ENCODE measurements at places on chromosomes 16 and 17.

DNA sequence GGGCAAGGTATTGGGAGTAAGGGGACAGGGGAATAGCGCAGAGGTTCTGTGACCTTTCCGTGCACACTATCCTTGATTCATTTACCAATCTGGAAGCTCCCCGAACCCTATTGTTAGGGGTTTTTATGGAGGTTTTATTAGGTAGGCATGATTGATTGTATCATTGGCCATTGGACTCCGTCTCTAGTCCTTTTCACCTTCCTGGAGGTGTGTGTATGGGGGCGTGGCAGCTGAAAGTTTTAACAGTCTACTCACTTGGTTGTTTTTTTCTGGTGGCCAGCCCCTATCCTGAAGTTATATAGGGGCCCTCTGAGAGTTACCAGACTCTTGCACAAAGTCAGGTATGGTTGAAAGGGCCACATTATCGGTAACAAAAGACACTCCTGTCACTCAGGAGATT, 23.0 kb downstream of the MAP2K4 start:
- DNase-seq = no peak

DNA sequence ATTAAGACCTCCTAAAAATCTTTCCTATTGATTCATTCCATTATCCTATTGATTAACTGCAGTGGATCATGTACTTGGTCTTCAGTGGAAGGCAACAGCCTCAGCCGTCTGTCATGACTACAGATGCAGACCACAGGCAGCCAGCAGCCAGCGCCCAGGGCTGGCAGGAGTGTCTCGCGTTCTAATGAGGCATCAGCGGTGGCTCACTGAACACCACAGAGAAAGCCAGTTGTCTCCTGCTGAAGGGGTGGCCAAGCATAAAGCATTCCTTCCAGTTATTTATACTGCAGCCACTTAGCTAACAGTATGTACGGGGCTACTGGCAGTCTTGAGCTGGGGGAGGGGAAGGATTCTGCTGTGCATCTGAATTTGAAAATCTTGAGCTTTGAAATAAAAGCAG, 214.3 kb downstream of the IRX3 start:
- DNase-seq = no peak

DNA sequence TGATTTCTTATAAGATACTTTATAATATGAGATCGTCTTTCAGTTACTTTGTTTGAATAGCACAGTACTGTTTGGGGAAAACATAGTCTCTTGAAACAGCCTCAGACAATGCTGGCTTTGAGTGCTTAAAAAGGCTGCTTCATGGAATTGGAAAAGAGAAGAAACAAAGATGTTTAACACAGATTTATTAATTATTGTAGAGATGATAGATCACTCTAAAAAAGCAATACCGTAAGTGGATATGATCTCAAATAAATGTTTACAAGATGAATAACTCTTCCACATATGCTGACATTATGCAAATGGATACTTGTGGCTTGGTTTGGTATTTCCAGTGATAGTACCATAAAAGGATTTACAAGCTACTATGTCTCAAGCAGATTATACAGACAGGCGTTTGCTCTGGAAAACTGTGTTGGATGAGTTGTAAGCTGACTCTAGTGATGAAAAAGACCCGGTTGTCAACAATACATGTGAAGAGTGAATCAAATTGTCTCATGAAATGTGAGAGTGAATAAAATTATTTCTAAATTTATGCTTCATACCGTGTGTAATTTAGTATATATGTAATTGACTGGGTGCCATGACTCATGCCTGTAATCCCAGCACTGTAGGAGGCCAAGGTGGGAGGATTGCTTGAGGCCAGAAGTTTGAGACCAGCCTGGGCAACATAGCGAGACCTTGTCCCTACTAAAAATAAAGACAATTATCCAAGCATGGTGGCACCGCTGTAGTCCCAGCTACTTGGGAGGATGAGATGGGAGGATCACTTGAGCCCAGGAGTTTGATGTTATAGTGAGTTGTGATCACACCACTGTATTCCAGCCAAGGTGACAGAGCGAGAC, 105.4 kb downstream of the FTO start:
- no peak for DNase-seq

DNA sequence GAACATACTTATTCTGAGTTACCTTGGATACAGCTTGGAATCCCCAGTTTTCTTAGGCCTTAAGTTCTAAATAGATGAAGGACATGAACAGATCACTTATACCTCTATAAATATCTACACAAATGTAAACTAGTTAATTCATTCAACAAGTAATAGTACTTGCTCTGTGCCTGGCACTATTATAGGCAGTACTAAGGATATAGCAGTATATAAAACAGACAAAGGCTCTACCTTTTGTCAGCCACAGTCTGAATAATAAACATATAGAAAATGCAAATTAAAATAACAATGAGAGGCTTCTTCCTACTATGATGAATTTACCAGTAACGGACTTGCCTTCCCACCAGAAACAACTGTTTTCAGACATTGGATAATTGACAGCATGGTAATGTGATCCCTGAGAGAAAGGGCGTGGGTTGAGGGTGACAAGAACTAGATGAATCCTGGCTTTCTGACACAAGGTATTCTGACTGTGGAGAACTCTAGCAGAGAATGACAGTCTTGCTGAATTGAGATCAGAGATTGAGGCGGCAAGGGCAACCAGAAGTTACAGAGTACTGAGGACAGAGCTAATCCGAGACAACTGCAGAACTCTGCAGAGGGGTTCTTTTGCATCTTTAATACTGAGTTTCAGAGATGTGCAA, 170.5 kb downstream of the TANC2 start:
- DNase-seq = no peak

DNA sequence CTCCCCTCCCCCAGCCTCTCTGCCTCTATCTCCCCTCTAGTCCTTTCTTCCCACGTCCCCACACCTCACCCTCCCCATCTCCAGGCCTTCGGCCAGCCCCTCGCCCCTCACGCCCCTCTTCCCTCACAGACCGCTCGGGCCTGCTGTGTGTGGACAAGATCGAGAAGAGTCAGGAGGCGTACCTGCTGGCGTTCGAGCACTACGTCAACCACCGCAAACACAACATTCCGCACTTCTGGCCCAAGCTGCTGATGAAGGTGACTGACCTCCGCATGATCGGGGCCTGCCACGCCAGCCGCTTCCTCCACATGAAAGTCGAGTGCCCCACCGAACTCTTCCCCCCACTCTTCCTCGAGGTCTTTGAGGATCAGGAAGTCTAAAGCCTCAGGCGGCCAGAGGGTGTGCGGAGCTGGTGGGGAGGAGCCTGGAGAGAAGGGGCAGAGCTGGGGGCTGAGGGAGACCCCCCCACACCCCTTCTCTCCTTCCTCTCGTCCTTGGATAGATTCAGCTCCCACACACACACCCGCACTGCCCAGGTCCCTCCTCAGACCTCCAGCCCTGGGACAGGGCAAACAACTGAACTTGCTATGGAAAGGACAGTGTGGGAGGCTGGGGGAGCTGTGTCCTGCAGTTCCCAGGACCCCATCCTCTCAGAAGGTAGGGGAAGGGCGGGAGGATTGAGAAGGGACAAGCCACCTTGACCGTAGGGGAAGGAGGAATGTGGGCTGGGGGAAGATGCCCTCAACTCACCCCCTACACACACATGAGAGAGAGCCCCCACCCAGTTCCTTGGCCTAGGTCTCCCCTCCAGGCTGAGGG, 11.1 kb downstream of the NR1D1 start:
- no peak for DNase-seq

- no peak for DNase-seq
These were observed 128.5 kb upstream of the HS3ST2 start for GRCh38 chr16:22685459-22685830.

DNA sequence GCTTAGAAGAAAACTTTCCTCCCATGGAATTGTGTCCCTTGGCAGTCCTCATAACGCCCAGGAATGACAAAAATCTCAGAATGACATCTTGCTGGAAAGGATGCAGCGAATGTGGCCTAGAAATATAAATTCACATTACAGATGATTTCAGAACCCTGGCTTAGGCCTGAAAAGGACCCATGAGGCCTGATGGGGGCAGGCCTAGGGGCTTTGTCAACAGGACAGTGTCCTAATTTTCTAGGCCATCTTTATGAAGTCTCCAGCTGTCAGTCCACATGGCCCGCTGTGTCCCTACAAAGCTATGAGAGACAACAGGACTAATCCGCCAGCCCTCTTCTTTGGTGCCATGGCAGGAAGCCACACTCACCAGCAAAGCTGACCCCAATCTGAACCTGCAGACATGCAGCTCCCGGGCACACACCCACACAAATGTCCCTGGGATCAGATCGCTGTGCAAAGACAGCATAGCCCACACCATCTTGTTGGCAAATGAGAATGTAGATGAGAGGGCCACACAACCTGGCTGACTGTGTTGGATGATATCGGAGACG, 40.4 kb upstream of the DNAH17 start:
- no peak for DNase-seq

DNA sequence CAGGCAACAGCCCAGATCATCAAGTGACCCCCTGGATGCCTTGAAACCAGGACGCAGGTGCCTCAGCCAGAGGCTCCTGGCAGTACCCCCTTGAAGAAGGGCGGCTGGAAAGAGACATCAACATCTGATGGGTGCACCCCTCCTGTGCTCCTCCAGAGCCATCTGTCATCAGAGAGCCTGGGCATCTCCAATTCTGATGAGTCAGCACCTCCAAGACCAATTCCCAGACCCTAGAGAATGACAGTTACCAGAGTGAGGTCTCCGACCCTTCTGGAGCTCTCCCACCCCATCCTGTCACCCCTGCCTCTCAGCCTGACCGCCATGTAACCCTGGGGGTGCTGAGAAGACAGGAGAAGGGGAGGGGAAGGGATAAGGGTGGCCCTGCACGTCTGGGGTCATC, 433.7 kb downstream of the SOX9 start:
- no peak for DNase-seq

GRCh38 chr16:27270349-27270748, 1.8 kb upstream of the NSMCE1 start:
- DNase-seq = no peak

Measured in CD4-positive, alpha-beta T cell treated with Interleukin-4 for 4 hours (primary cell).